T-cell (primary cell): ENCODE measurements at places on chromosomes 13 and 19. TPM values are rescaled to one million over a fixed set of nuclear protein-coding genes. Genes with fewer than 3 reads are reported as not detected.

- DNase-seq = no peak
These were observed 2.8 kb upstream of the SPRYD7 start for GRCh38 chr13:49938921-49939320.

GRCh38 chr19:19782783-19783182 is 38.8 kb downstream of the ZNF506 start:
- no peak for DNase-seq

- DNase-seq = no peak
These were observed 165.4 kb downstream of the KCTD12 start for GRCh38 chr13:76720821-76721220.

DNA sequence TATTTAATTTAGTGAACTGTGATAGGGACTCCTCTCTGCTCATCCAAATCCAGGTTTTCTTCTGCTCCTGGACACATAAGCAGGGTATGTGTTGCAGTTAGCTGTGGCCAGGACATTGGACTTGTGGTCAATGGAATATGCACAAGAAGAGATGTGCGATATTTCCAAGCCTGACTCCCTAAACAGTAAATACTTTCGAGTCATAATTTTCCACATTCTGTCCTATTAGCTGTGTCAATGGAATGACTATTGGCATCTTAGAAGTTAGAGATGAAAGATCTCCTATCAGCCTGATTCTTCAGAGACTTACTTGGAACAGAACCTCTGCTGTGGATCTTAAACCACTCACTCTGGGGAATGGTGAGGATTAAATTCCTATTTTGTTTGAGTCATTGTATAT is 771.0 kb downstream of the EFNB2 start:
- DNase-seq = no peak

DNA sequence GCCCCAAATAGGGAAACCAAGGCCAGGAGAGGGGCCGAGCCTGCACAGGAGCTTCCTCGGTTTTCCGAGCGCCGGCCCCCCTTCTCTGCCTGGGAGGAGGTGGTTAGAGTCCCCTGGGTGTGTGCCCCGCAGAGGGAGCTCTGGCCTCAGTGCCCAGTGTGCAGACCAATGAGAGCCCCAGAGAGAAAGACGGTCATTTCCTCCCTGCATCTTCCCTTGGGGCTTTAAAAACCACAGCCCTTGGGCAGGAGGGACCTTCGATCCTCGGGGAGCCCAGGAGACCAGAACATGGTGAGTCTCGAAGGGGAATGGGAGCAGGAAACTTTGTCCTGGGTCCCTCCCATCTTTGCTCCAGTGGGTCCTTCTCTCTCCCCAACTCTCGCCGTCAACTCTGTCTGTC is at the start of gene C5AR1:
C5AR1 (plus strand) TSS at position 254 of the 400 bp plus-strand sequence; CDS start at position 289, 35 bp downstream.
- DNase-seq = no peak

GRCh38 chr13:93640452-93640851 is 413.8 kb downstream of the GPC6 start:
- DNase-seq = no peak

Gene ZNF146
- 32.1 TPM for total RNA-seq
